ENCODE measurements at places on chromosomes 16 and 17.

GRCh38 chr17:55770196-55770870, 19.5 kb downstream of the PCTP start:
- no peak for DNase-seq

DNA sequence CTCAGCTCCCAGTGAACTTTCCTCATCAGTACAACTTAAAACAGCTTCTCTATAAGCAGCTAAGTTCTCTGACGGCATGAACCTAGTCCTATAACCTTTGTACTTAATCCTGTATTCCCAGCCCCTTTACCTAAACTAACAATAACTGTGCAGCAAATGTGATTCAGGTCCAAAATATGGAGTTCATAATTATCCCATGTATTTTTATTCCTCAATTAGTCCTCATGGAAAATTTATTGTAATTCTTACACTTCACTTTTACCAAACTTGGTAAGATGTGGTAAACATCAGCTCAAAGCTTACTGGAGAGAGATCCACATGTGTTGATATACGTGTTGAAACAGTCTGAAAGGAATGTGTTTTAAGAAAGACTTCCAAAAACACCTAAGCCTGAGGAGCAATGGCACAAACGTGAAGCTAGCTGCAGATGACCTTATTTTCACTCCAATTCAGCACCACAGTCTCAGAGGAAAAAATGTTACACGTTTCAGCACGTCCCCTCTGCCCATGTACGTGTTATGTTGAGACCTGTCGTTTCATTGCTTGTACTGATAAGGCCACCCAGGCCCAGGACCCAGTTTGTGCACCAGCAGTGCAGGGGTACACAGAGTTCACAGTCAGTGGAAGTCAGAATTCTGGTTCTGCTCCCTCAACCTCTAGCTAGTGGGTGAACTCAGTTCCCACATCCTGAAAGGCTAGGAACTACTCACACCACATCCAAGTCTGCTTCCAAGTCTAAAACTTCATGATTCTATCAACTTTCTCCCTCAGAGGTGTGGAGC, 7.1 kb downstream of the USP31 start:
- no peak for DNase-seq

- DNase-seq: no peak
Observed at GRCh38 chr17:3527896-3528295, 29.7 kb downstream of the TRPV3 start.

DNA sequence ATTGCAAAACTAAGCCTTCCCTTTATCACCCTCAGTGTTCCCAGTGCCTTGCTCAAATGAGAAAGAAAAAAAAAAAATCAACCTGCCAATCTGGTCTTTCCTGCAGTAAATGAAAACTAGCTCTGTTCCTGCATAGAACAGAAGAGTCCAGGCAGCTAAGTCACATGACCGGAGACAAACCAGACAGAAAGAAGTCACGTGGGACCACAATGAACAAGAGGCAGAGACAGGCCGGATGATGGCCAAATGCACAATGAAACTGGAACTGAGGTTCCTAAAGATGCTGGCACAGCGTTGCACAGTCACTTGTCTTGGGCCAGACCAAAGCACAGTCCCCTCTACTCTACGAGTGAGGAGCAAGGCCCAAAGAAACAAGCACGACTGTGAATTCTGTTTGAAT, 172.5 kb downstream of the GRIN2A start:
- no peak for DNase-seq

DNA sequence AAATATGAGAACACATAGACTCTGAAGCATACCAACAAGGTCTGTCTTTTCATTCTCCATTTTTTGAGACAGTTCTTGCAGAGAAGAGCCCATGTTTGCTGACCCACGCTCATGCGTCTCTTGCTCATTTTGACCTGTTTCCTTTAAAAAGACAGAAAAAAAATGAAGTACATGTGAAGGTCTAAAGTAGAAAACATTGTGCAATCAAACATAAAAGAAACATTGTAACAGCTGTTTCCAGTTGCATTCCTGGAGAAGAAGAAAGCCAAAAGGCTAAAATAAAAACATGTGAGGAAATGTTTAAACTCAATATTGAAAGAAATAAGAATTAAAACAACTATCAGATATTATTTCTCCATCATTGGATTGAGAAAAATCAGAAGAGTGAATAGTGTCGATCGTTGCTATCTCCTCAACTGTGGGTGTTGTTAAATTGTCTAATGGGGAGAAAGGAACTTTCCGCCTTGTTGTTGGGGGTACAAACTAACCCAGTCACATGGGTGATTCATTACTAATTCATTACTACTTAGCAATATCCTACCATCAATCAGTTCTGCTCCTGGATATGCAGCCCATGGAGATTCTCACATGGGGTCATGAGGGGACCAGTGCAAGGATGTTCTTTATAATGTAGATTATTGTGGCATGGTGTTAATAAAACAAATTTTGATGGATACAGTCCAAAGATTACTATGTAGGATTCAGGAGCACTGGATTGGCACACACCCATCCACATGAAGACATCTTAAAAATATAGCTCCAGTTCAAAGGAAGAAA, 9.5 kb downstream of the ABCA9 start:
- DNase-seq: no peak

- no peak for DNase-seq
Observed at GRCh38 chr17:3501344-3501743, 25.5 kb downstream of the ASPA start.

- DNase-seq: no peak
Observed at GRCh38 chr16:55471448-55472097, 7.4 kb upstream of the MMP2 start.

Data from effector CD4-positive, alpha-beta T cell (primary cell).